ENCODE measurements at places on chromosomes 7 and 10. TPM values are rescaled to one million over a fixed set of nuclear protein-coding genes. Genes with fewer than 3 reads are reported as not detected.

Gene HTR5A
- total RNA-seq, result not detected

Gene PRPS1L1
- total RNA-seq, result not detected

Gene SAP25
- total RNA-seq, result 1.4 TPM

Gene FXYD4
- total RNA-seq, result not detected

Gene OR2A5
- total RNA-seq, result not detected

Gene ZPBP
- not detected for total RNA-seq

DNA sequence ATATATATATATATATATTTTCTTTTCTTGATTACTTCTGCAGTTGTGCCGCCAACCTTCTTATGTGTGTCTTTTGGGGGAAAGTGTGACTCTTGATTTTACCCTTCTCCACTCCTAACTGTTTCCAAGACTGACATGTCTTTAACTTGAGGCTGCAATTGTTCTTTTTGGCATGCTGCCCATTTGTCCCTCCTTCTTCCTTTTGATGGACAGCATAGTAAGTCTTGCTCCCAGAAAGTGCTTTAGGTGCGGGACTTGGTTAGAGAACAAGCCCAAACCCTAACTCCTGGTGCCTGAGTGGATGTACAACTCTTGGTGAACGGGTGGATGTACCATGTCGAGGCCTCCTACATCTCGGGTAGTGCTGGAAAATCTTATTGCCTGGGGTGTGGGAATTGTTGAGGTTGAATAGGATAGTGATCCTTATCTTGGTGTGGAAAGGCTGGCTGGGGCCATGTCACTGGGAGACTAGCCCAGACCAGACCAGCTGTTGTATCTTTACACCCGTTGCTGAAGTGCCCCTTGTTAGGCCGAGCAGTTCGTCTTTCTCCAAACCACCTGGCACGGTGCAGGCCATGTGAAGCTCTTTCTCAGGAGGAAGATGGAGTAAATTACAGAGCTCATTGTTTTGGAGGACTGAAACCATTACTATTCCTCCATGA is 16.3 kb downstream of the TCF7L2 start:
- peak overlapping the region; percentile 16 for H3K27ac ChIP-seq
- peaks cover 23% of the 10 kb centered on the region for H3K4me1 ChIP-seq
- DNase-seq, result no peak
- no peaks in the 10 kb centered on the region for H3K36me3 ChIP-seq
- no peaks in the 10 kb centered on the region for H3K27me3 ChIP-seq

GRCh38 chr10:33754052-33754451 is 419.6 kb upstream of the NRP1 start:
- no peaks in the 10 kb centered on the region for H3K36me3 ChIP-seq
- H3K4me3 ChIP-seq, result no peak overlapping the region
- no peaks in the 10 kb centered on the region for H3K4me1 ChIP-seq
- no peak overlapping the region for H3K27ac ChIP-seq
- no peak for DNase-seq

GRCh38 chr10:17143055-17143690 is 13.6 kb upstream of the CUBN start:
- no peaks in the 10 kb centered on the region for H3K4me1 ChIP-seq
- H3K27ac ChIP-seq, result no peak overlapping the region
- H3K27me3 ChIP-seq, result no peaks in the 10 kb centered on the region
- DNase-seq, result no peak

DNA sequence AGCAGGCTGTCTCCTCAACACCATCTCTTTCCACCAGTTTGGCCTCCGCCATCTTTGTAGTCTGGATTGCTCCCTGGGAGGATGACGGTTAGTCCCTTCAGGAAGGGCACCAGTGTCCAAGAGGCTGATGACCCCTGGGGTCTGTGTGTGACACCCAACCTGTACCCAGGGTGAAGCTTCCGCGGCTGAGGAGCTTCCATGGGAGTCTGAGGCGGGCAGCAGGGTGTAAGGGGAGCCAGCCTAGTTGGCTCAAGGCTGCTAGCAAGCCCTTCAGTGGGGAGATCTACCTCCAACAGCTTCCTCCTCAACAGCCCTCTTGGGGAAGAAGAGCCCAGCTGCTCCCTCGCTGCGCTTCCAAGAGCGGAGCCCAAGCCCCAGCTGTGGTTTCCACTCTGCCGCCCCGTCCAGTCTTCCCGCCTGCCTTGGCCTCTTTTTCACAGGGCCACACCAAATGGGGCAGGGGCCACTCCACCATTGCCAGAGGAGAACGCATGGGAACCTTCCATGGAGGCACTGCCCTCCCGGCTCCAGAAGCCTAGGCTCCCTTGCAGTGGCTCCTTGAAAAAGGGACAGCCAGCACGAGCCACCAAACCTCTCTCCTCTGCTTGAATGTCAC is 57.4 kb downstream of the TMEM209 start:
- H3K36me3 ChIP-seq, result no peaks in the 10 kb centered on the region
- no peak overlapping the region for H3K4me3 ChIP-seq
- no peaks in the 10 kb centered on the region for H3K27me3 ChIP-seq

DNA sequence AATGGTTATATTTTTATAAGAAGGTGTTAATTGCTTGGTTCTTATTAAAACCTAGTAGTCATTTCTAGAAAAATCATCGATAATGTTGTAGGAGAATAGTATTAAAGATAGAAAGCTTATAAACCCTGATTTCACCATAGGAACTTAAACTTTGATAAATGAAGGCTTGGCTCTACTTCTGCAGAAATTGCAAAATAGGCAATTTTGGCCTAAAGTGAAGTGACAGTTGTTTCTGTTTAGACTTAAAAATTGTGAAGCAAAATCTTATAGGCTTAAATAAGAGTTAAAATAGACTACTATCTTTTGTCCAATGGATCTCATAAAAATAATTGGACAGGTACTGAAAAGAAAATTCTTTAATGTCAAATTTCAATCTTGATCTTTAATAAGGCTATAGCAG is 321.6 kb upstream of the FZD8 start:
- H3K27ac ChIP-seq, result no peak overlapping the region
- H3K36me3 ChIP-seq, result no peaks in the 10 kb centered on the region
- peaks cover 2% of the 10 kb centered on the region for H3K4me1 ChIP-seq
- H3K27me3 ChIP-seq, result no peaks in the 10 kb centered on the region
- H3K4me3 ChIP-seq, result no peak overlapping the region
- no peak for DNase-seq

GRCh38 chr10:50561816-50562215 is 61.9 kb downstream of the SGMS1 start:
- H3K27ac ChIP-seq, result no peak overlapping the region
- no peaks in the 10 kb centered on the region for H3K36me3 ChIP-seq
- no peak overlapping the region for H3K4me3 ChIP-seq

- no peaks in the 10 kb centered on the region for H3K36me3 ChIP-seq
- DNase-seq, result no peak
- no peak overlapping the region for H3K4me3 ChIP-seq
- no peaks in the 10 kb centered on the region for H3K27me3 ChIP-seq
- no peaks in the 10 kb centered on the region for H3K4me1 ChIP-seq
- H3K27ac ChIP-seq, result no peak overlapping the region
Measured at GRCh38 chr7:111485701-111486380, 76.5 kb downstream of the IMMP2L start.

DNA sequence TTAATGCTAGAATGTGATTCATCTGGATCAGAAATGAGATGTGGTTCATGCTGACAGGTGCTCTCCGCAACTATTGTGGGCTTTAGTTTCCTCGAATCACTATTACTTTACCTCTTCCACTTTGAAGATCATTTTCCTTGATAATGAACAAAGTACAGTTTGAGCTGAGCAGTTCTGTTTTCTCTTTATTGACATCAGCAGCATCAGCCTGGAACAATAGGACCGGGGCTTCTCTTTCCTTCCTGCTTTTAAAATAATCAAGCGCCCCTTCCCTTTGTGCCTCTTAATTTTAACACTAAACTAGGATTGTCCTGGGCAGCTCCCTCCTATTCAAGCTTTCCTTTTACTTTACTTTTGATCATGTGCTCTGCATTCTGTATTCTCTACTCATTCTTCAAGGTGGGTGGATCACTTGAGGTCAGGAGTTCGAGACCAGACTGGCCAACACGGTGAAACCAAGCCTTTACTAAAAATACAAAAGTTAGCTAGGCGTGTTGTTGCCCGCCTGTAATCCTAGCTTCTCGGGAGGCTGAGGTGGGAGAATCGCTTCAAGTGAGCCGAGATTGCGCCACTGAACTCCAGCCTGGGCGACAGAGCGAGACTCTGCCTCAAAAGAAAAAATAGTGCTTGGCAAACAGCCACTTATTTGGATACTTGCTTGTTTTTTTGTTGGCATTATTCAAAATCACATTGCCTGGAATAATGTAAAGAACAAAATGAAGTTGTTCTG is 67.0 kb upstream of the RHEB start:
- H3K4me1 ChIP-seq, result no peaks in the 10 kb centered on the region
- no peak overlapping the region for H3K4me3 ChIP-seq
- H3K27me3 ChIP-seq, result no peaks in the 10 kb centered on the region
- no peak overlapping the region for H3K27ac ChIP-seq

GRCh38 chr7:128104108-128104742 is 73.0 kb upstream of the LRRC4 start:
- no peak overlapping the region for H3K27ac ChIP-seq
- peaks cover 11% of the 10 kb centered on the region for H3K27me3 ChIP-seq
- H3K36me3 ChIP-seq, result no peaks in the 10 kb centered on the region
- no peak for DNase-seq
- H3K4me3 ChIP-seq, result peak overlapping the region; percentile 37

- H3K4me1 ChIP-seq, result peaks cover 2% of the 10 kb centered on the region
- H3K27me3 ChIP-seq, result no peaks in the 10 kb centered on the region
- H3K36me3 ChIP-seq, result no peaks in the 10 kb centered on the region
Measured at GRCh38 chr10:22486431-22486830, 141.1 kb downstream of the SPAG6 start.

DNA sequence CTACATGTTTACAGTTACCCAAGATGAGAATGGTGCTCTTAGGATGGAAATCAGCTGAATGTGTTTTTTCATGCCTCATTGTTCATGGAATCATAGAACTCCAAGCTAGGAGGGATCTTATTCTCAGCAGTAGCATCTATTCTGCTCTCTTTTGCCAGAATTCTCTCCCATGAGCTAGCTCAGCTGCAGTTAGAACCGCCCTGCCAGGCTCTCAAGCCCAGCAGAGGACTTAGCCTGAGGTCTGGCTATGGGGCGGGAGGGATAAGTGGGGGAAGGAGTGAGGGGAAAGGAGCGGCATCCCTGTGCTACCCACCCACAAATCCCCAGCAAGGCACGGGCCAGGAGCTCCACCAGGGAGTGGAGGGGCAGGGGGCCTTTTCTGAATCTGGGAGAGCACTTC is 120.7 kb upstream of the PLXNA4 start:
- H3K36me3 ChIP-seq, result no peaks in the 10 kb centered on the region
- H3K4me3 ChIP-seq, result no peak overlapping the region
- peaks cover 5% of the 10 kb centered on the region for H3K27me3 ChIP-seq
- H3K4me1 ChIP-seq, result no peaks in the 10 kb centered on the region

DNA sequence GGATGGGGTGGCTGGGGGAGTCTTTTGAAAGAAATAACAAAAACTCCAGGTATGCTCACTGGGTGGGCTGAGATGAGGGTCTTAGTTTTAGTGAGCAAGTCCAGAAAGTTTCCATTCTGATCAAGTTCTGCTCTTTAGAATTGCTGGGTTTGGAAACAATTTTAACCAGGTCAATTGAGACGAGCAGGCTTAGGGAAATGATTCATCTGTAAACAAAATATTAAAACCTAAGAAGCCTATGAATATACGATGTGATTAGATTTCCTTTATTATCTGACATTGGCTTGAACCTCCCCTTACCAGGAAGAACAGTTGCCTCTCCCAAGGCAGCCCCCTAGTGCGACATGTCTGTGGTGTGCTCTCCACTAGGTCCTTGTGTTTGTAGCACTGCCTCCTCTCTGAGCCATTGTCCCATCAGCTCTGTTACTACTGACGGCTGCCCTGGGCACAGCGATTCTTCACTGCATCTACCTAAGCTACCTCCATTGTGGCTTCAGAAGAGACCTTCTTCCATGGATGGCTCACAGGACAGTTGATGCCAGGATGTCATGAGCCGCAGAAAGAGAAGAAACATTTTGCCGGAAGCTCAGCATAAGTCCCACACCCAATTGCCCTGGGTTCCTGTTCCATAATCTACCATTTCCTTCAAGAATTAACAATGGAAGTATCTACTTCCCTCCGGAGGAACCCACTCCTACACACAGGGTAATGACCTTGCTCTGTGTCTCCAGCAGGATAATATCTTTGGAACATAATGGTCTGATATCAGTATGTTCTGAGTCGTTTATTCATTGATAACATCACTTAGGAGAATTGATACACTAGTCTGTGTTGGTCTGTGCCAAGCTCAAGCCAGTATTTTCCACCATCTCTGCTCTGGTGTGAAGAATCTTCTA is 95.1 kb upstream of the ITGB1 start:
- no peaks in the 10 kb centered on the region for H3K27me3 ChIP-seq
- no peak overlapping the region for H3K27ac ChIP-seq
- no peaks in the 10 kb centered on the region for H3K4me1 ChIP-seq
- no peak for DNase-seq
- no peaks in the 10 kb centered on the region for H3K36me3 ChIP-seq
- H3K4me3 ChIP-seq, result no peak overlapping the region

GRCh38 chr7:50502001-50502684 is 52.0 kb upstream of the FIGNL1 start:
- H3K4me3 ChIP-seq, result no peak overlapping the region
- peaks cover 3% of the 10 kb centered on the region for H3K4me1 ChIP-seq
- DNase-seq, result peak; percentile 87
- no peaks in the 10 kb centered on the region for H3K36me3 ChIP-seq
- no peak overlapping the region for H3K27ac ChIP-seq

DNA sequence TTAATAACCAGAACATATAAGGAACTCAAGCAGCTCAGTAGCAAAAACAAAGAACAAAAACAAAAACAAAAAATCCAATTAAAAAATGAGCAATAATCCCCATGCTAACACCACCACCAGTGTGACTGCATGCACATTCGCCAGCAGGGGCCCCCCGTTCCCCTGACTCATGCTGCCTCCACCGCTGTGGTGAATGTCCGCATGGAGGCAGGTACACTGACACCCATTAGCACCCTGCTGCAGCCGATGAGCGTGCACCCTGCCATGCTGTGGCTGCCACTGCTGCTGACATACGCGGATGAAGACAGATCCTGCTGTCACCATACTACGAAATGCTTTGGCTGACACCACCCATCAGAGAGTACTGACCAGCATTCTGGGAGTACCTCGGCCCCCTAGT is 321.6 kb upstream of the LRRTM3 start:
- H3K27me3 ChIP-seq, result no peaks in the 10 kb centered on the region
- no peaks in the 10 kb centered on the region for H3K4me1 ChIP-seq
- no peak overlapping the region for H3K27ac ChIP-seq
- H3K36me3 ChIP-seq, result no peaks in the 10 kb centered on the region
- DNase-seq, result no peak
